Mucosa of descending colon (tissue), 3 donors: ENCODE measurements at places on chromosomes 13 and 19. TPM values are rescaled to one million over a fixed set of nuclear protein-coding genes. Genes with fewer than 3 reads are reported as not detected.

The RASAL3 gene
- 4.0 TPM for total RNA-seq

The ZNF773 gene
- 5.7 TPM for total RNA-seq

The CABP5 gene
- total RNA-seq, result not detected

The NLRP11 gene
- total RNA-seq, result 0.12 TPM

The LHB gene
- total RNA-seq, result 0.65 TPM

The DGKH gene
- total RNA-seq, result 27.0 TPM

The CGB8 gene
- not detected for total RNA-seq

The ZFR2 gene
- total RNA-seq, result not detected

DNA sequence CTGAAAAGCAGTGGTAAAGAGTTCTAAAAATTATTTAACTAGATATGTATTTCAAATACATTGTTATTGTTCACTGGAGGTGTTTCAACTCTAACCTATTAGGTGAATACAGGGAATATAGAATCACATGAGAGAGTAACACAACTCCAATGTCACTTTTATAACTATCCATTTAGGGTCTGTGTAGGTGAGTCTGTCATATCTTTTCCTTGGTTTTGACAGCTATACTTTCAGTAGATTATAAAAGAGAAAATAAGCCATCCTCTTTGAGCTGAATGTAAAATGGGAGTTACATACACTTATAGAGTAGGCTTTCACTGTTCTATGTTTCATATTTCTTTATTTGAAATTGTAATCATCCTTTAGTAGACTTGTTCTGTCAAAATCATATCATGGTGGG is 2321.0 kb downstream of the PCDH9 start:
- no peak for DNase-seq

GRCh38 chr13:46235286-46235685 is 23.6 kb downstream of the LRRC63 start:
- DNase-seq, result no peak

- no peak for DNase-seq
Observed at GRCh38 chr19:17575871-17576757, 20.7 kb downstream of the COLGALT1 start.

DNA sequence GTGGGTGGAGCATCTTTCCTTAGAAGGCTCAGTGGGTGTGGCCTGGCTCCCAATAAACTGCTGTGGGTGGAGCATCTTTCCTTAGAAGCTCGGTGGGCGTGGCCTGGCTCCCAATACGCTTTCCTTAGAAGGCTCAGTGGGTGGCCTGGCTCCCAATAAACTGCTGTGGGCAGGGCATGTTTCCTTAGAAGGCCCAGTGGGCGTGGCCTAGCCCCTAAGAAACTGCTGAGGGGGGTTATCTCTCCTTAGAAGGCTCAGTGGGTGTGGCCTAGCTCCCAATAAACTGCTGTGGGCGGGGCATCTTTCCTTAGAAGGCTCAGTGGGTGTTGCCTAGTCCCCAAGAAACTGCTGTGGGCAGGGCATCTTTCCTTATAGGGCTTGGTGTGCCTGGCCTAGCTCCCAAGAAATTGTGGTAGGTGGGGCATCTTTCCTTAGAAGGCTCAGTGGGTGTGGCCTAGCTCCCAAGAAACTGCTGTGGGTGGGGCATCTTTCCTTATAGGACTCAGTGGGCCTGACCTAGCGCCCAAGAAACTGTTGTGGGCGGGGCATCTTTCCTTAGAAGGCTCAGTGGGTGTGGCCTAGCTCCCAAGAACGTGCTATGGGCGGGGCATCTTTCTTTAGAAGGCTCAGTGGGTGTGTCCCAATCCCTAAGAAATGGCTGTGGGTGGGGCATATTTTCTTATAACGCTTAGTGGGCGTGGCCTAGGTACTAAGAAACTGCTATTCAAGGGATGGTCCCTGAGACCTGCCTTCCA is 10.3 kb downstream of the HSH2D start:
- peak; percentile 29 for DNase-seq

DNA sequence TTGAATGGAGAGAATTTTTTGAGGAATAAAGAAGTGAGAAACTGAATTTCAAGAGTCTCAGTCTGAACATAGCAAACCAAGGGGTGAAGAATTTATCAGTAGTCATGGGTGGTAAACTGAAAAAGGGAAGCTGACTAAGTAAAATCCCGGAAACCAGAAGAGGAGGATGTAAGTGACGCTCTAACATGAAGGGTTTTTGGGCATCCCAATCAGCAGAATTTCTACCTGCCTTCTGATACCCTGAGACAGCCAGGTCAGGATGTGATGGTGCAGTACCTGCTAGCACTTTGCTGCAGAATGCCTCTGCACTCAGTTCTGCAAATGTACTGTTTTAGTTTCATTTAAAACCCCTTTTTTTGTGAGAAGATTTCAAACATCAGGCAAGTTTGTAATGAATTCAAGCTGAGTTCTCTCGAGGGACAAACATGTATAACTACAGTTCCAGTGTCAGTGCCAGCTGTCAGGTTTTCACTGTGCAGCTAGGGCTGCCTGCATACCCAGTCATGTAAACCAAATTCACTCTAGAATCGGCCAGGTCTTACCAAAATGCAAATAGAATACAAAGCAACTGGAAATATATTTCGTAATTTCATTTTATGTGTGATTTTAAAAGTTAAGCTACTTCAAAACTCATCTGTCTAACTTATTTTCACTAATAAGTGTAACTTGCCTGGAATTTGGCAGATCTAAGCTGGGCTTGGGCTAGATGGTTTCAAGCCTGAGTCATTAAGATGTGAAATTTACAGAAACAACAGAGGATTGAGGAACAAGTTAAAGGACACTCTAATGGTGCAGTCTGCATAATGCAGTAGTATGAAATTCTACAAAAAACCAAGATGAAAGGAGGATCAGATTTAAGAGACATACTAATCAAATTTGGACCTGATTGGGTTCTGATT is 13.8 kb downstream of the METTL21C start:
- no peak for DNase-seq

DNA sequence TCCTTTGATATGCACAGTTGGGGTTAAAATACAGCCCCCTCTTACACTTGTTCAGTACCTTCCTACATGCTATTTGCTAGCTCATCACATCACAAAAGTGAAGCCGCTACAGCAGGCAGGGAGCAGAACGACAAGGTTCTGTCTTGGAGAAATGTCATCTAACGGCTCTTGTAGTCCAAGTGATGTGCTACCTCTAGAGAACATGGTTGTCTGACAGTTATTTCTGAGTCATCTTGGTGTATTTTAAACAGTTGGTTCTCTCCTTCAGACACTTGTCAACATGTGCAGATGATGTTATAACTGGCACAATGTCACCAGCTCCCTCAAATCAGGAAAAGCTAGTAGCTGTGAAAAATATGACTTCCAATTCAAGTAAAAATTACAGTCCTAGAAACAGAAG is 865.0 kb downstream of the PCDH9 start:
- no peak for DNase-seq

- DNase-seq, result no peak
Observed at GRCh38 chr19:53655042-53655665, 23.4 kb downstream of the DPRX start.

DNA sequence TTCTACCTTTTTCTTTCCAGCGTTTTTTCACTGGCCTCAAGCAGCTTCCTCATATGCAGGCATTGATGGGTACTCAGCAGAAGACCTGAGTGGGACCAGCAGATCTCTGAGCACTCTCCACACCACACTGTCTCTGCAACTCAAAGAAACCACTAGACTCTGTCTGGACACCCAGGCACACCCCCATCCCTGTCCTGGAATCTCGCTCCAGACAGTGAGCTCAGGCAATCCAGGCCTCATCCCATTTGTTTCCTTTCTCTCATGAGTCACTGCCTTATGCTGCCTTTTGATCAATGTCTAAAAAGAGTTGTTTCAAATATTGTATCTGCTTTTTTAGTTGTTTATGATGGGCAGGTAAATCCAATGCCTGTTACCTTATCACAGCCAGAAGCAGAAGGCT is 19.7 kb upstream of the POP4 start:
- no peak for DNase-seq

GRCh38 chr19:14349426-14349825 is 31.8 kb upstream of the ADGRE5 start:
- DNase-seq, result no peak

- no peak for DNase-seq
Observed at GRCh38 chr19:15419413-15420025, 731 bp upstream of the AKAP8L start.

DNA sequence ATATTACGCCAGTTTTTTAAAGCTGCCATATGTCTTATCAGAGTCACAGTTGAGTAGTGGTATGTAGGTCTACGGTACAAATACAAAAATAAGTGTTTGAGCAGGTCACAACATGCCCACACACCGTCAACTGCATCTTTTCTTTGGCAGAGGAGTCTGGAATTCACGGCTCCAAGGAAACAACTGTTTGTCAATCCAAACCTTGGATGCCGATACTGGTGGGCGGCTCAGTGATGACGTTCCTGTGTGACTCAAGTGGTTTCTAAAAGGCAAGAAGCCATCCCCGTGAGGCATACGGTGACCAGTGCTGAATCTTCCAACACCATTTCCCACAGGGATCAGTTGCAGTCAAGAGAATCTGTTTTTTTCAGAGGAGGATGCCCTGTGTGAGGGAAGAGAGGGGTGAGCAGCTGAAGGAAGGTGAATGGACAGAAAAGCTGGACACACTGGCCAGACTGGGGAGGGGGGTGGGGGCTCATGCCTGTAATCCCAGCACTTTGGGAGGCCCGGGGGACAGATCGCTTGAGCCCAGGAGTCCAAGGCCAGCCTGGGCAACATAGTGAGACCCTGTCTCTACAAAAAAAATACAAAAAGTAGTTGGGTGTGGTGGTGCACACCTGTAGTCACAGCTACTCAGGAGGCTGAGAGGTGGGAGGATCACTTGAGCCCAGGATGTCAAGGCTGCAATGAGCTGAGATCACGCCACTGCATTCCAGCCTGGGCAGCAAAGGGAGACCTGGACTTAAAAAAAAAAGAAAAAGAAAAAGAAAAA is 22.8 kb upstream of the CEBPG start:
- no peak for DNase-seq

DNA sequence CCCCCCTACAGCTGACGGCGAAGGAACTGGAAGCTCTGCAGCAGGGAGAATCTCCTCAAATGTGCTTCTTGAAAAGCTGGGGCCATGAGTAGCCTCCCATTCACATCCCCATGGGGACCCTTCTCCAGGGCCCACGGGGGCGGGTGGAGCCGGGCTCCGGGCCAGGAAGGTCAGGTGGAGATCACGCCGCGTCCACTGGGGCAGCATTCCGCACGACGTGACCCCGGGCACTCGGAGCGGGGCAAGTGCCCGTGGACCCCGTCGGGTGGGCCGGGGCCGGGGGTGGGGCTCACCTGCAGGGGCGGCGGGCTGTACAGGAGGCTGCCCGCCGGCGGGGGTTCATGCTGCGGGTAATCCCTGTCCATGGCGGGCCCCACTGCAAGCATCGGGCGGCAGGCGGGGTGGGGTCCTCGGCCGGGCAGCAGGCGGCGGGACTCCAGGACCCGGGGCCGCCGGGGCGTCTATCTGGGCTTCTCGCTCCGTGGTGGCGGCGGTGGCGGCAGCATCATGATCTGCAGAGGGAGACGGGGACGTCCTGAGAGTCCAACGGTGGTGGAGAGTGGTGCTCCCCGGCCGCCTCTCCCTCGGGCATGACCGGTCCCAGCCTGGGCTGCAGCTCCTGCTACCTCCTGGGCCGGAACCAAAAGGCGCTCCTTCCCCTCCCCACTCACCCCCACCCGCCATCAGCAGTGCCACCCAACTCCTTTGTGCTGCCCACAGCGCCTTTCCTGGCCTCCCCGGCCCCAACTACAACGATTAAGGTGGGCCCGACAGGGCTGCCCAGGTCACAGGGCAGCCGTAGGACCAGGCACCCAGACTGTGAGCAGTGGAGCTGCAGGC is 20.0 kb downstream of the SBNO2 start:
- DNase-seq, result no peak

- no peak for DNase-seq
Observed at GRCh38 chr19:27805848-27806247, 1407.1 kb downstream of the UQCRFS1 start.

- DNase-seq, result no peak
Observed at GRCh38 chr13:98014766-98015165, 61.3 kb downstream of the IPO5 start.

DNA sequence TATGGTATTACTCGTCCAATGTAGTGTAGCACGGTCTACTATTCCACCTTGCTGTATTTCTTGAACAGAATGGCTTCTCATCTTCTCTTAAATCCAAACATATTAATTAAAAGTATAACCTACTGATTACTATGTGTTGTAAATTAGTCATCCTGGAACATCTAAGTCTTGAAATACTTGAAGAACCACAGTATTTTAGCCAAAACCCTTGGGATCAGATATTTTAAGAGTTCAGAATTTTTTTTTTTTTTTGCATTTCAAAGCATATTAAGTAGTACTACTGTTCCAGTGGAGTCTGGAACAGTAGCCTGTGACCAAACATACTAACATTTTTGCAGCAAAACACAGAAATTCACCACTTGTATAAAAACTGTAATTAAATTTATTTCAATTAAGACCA is 30.1 kb downstream of the ZC3H13 start:
- DNase-seq, result no peak

- no peak for DNase-seq
Observed at GRCh38 chr13:46596466-46596865, 43.5 kb downstream of the LRCH1 start.

GRCh38 chr13:98915981-98916380 is 61.9 kb downstream of the DOCK9 start:
- no peak for DNase-seq

- DNase-seq, result no peak
Observed at GRCh38 chr19:12783291-12783848, 7.9 kb upstream of the JUNB start.

GRCh38 chr19:55418185-55418584 is 10.6 kb upstream of the UBE2S start:
- DNase-seq, result peak; percentile 80

DNA sequence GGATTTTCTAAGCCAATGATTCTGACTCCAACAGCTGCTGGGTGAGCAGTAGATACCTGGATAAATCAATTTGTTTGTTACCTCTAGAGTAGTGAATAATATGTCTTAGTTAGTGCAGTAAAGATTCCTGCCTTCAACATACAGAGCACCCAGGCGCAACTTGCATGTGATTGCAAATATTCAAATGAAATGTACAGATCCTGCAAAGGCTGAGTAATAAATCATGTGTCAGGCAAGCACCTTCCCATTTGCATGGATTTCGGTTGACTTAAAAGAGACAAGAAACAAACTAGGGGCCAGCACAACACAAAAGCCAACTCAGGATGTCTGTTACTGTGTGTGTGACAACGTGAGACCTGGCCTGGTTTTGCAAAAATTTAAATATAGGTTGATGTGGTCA is 79.7 kb downstream of the TNFSF11 start:
- no peak for DNase-seq

DNA sequence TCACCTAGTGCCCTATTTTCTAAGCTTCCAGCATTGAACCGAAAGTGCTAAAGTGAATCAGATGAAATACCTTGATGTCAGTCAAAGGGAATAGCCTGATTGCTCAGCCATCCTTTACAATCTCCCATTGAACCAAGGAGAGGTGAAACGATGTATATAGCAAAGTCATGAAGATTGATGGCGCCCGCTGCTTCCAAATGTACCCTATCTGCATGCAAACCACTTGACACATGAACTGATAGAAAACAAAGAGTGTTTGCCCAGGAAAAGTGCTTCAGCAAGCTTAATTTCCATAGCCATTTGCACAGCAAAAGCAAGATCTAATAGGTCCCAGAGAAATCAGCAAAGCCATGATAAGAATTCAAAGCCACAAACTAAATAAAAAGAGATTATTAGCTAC is 624.9 kb upstream of the PCDH9 start:
- DNase-seq, result no peak

- DNase-seq, result no peak
Observed at GRCh38 chr19:38549061-38549460, 68.7 kb downstream of the MAP4K1 start.

GRCh38 chr13:90787007-90787406 is 560.5 kb upstream of the MIR17HG start:
- DNase-seq, result no peak
